ENCODE measurements at places on chromosomes 1 and 21.

- no peak for DNase-seq
Observed at GRCh38 chr1:184113251-184113650, 61.7 kb downstream of the TSEN15 start.

- no peak for DNase-seq
Observed at GRCh38 chr1:185775501-185775900, 41.3 kb downstream of the HMCN1 start.

- DNase-seq, result no peak
Observed at GRCh38 chr21:35226328-35226727, 177.2 kb upstream of the RUNX1 start.

DNA sequence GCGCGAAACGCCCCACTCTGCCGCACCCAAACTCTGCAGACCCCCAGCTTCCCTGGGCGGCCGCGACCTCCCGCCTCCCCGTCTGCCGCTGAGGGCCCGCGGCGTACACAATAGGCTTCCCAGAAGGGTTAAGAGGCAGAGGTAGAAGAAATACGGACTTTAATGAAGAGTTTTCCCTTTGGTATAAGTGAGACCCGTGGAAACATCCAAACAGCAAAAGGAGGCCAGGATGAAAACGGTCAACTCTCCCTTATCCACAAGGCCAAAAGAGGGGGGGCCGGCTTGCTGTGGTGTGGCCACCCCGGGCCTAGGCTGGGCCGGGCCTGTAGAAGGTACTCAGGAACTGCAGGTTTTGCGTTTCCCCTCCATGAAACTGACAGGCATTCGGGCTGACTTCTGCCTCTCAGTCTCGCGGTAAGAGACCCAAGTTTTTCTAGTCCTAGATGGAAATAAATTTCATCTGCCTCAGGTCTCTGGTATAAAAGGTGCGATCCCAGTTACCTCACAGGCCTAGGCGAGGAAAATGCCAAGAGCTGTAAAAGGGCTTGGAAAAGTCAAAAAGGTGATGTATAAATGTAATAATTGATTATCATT, 671 bp upstream of the PYGO2 start:
- DNase-seq, result no peak

DNA sequence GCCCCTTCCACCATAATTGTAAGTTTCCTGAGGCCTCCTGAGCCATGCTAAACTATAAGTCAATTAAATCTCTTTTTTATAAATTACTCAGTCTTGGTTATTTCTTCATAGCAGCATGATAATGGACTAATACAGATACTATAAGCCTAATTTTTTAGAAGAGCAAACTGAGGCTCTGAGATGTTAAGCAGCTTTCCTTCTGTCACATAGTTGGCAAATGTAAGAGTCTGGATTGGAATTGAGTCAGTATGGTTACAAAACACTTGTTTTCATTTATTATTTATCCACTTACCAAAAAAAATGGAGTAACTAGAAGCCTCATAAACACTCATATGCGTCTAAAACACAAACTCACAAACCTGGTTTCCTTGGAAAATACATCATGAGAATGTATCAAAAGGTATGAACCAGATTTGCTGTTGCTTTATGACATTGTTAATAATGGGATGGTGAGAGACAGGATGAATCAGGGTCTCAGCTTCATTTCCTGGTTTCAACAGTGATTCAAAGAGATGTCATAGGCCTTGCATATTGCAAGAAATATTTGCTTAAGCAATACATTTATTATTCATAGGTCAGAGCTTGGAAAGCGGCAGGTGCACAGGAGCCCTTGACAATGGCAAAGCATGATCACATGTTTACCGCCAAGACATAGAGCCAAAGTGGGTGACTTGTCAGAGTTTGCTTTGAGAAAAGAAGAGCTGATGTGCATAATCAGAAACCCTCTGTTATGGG, 221.5 kb downstream of the GRIK1 start:
- no peak for DNase-seq

GRCh38 chr1:219790834-219791615, 137.3 kb downstream of the SLC30A10 start:
- DNase-seq, result no peak

- DNase-seq, result no peak
Observed at GRCh38 chr1:109228167-109228566, 14.4 kb downstream of the SARS1 start.

DNA sequence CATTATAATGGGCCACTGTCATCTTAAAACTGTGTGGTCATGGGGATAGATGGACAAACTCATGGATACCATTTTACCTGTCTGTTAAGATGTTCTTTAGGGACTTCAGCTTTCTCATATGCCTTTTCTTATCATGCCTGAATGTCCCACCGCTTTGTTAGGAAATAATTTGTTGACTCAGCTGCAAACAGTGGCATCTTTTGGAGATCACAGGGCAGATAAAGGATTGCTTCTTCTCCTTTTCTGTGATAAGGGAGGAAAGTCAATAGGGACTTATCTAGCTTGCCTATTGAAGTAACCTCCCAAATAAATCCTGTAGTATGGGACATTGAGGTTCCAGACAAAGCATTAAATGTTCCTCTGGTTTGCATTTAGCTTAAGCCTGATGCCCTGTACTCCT, 79.8 kb upstream of the KIAA0040 start:
- DNase-seq, result no peak

DNA sequence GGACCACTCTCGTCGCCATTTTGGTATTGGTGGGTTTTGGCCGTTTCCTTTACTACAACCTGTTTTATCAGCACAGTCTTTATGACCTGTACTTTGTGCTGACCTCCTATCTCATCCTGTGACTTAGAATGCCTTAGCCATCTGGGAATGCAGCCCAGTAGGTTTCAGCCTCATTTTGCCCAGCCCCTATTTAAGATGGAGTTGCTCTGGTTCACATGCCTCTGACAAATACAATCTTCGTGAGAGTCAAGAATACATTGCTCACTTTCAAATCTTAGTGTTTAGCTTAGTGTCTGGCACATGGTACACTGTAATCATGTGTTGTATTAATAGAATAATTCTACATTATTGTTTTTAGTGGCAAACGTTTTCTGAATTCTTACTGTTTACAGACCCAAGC, 88.9 kb downstream of the BACH1 start:
- no peak for DNase-seq

- no peak for DNase-seq
Observed at GRCh38 chr1:97070376-97070775, 348.8 kb downstream of the PTBP2 start.

DNA sequence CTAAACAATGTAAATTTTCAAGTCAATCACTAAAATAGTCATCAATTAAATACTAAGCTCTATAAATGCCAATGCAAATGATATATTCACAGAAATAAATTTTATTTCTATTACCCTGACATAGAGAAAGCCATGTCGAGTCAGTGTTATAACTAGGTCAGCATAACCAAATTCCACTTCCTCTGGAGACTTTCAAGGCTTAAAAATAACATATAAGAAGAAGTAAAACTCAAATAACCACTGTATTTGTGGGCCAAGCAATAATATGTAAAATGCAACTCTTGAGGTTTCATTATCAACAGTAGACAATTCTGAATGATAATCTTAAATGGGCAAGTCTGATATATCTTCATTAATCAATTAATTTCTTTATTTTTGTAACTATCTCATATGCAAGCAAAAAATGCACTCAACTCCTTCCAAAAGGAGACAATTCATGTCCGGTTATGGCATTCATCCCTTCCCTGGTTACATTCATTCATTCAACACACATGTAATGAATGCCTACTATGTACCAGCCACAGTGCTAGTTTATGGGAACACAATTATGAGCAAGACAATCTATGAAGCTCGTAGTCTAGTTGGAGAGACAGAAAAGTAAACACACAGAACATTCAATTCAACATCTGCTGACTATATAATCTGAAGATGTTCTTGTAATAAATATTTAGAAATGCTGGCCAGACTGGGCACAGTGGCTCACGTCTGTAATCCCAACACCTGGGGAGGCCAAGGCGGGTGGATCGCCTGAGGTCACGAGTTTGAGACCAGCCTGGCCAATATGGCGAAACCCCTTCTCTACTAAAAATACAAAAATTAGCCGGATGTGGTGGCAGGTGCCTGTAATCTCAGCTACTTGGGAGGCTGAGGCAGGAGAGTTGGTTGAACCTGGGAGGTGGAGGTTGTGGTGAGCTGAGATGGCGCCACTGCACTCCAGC, 37.1 kb upstream of the CAP1 start:
- DNase-seq, result no peak

DNA sequence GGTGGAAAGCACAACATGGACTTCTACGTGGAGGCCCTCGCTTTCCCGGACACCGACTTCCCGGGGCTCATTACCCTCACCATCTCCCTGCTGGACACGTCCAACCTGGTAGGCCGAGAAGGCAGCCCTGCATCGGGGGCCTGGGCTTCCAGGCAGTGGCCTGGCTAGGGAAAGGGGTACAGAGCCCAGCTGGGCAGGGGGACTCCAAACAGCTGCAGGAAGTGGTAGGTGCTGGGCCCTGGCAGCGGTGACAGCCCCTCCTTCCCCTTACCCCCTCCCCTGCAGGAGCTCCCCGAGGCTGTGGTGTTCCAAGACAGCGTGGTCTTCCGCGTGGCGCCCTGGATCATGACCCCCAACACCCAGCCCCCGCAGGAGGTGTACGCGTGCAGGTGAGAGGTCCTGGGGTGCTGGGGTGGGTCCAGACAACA, 30.0 kb upstream of the PADI6 start:
- DNase-seq, result no peak

- DNase-seq, result no peak
Observed at GRCh38 chr21:41406340-41406739, 19.7 kb upstream of the MX1 start.

GRCh38 chr1:100657876-100658715, 61.4 kb upstream of the VCAM1 start:
- DNase-seq, result no peak

DNA sequence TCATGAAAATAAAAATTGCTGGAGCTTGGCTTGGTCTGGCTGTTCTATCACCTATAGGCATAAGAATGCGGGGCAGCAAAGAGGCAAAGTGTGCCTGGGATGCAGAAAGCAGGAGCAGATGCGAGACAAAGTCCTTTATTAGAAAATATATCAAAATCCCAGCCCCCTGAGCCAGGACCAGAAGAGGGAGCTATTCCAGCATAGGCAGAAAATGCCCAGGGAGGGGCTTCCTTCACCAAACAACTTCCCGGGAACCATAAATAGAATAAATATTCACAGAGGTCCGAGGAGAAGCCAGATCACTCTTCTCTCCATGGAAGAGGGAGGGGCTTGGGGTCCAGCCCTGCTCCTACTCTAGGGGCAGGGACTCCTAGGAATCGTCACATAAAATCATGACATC, 5.0 kb downstream of the PPOX start:
- DNase-seq, result no peak

DNA sequence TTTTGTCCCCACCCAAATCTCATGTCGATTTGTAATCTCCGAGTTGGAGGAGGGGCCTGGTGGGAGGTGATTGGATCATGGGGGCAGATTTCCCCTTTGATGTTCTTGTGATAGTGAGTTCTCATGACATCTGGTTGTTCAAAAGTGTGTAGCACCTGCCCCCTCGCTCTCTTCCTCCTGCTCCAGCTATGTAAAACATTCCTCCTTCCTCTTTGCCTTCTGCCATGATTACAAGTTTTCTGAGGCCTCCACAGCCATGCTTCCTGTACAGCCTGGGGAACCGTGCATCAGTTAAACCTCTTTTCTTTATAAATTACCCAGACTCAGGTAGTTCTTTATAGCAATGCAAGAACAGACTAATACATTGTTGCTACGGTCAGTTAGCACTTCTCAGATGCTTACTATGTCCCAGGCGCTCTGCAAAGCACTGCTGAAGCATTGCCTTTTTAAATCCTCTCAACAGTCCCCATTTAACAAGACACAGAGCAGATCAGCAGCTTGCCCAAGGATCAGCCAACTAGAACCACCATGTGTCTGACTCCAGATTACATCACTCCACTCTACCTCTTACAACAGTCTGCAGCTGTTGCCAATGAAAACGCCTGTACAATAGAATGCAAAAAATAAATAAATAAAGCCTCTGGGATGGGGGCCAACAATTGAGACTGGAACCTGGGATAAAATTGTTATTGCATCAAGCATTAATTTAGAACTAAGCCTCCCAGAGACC, 52.4 kb upstream of the USP1 start:
- no peak for DNase-seq

GRCh38 chr1:162028726-162029125, 5.1 kb upstream of the OLFML2B start:
- no peak for DNase-seq

GRCh38 chr1:89354205-89354604, 9.7 kb upstream of the GBP6 start:
- DNase-seq, result no peak

DNA sequence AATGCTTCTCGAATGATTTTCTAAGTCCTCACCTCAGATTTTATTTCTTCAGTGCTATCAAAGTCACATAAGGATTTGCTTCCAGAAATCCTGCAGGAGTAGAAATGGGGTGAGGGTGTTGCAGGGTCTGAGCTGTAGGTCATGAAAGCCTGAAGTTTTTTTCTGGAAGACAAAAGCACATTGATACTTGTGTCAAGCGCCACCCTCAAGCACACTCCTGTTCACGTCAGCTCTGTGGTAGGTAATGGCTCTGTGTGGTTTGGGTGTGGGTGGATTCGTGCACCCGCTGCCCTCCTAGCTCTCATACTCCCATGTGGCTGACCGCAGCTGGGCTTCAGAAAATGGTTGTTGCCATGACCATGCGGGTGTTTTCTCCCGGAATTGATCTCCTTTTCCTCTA, 39.9 kb downstream of the AKNAD1 start:
- DNase-seq, result no peak

- DNase-seq, result no peak
Observed at GRCh38 chr1:178094739-178095645, 1.1 kb downstream of the RASAL2 start.

GRCh38 chr1:77292551-77292950, 10.7 kb downstream of the AK5 start:
- DNase-seq, result no peak

DNA sequence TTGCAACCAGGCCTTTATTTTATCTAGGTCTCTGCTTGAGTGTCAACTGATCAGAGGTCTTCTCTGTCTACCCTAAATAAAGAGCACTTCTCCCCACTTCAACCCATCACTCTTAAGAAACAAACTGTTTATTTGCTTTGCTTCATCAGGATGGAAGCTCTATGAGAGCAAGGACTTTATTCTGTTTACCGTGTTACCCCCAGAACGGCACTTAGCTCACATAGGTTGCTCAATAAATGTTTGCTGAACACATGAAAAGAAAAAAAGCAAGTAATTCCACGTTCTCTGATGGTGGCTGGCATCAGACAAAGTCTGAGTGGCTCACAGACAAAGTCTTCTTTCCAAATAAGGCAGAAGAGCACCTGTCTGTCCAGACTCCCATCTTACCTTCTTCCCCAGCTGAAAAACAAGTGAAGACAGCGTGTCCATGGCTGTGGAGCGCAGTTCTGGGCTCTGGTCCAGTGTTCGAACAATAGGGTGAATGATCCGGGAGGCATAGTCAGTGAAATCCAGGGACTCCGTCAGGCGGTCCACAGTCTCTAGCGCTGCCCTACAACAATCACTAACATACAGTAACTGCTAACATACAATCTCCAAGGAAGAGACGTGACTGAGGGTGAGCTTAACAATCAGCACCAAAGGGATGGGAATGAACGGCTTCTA, 22.9 kb downstream of the ANGPTL7 start:
- DNase-seq, result no peak
